ENCODE measurements at places on chromosomes 1 and 21.
A peak's percentile ranks its signal among the peaks of the same experiment; 100 is the strongest.

GRCh38 chr1:54949053-54949452, 31.4 kb upstream of the TMEM61 start:
- DNase-seq: no peak

GRCh38 chr1:182634306-182635072, 30.3 kb upstream of the RGS16 start:
- no peak for DNase-seq

DNA sequence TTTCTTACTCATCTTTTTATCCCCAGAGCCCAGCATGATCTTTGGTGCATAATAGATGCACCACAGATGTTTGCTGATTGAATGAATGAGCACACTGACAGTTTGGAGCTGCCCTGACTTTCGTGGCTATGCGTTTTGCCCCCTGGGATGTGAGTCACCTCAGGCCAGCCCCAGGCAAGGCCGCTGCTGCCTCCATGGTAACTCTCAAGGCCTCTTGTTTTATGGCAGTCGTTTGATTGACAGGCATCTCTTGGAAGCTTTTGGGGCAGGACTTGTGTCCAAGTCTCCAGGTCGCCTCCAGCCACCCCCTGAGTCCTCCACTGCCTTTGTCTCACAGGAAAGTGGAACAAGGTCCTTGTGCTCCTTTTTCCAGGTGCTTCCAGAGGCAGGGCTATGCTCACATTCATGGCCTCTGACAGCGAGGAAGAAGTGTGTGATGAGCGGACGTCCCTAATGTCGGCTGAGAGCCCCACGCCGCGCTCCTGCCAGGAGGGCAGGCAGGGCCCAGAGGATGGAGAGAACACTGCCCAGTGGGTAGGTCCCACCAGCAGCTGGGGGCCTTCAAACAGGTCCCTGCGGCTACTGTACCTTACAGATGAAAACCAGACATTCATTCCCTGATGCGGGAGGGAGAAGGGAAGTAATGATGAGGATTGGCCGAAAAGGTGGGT, 11.2 kb downstream of the PSEN2 start:
- no peak for DNase-seq

- no peak for DNase-seq
Observed at GRCh38 chr21:45735259-45736000, 91.9 kb downstream of the PCBP3 start.

DNA sequence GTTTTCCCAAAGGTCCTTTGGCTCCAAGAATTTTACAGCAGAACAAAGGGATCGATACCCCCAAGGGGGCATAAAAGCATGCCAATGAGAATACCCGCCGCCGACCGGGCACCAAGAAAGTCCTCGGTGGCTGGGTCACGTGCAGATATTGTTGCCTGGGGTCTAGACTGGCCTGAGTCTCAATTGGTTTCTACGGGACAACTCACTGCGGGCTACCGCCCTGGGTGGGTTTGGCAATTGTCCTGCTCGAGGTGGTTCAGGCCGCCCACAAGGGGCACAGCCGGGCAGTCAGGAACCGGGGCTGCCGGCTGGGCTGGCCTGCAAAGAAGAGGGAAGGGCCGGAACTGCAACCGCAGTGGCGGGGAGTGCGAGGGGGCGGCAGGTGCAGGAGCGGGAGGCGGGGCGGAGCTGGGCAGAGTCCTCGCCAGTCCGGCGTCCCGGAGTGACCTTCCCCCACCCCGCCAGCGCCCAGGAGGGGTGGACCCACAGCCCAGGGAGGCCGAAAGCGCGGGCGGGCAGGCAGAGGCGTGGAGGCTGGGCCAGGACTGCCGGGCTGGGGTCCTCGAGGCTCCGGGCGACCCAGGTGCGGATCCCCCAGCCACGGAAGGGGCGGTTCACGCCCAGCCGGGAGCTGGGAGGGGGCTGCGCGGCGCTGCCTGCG, 926 bp upstream of the ATP1B1 start:
- DNase-seq: peak; percentile 38

DNA sequence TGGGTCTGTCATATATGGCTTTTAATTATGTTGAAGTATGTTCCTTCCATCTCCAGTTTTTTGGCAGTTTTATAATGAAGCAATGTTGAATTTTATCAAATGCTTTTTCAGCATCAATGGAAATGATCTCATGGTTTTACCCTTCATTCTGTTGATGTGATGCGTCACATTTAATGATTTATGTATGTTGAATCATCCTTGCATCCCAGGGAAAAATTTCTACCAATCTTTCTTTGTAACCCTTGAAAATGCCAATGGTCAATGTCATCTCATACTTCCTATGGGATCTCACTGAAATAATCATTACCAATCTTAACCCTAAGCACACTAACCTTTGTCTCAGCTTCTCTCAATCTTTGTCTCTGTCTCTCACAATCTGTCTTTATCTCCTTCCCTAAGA, 1004.0 kb downstream of the KCNT2 start:
- no peak for DNase-seq

DNA sequence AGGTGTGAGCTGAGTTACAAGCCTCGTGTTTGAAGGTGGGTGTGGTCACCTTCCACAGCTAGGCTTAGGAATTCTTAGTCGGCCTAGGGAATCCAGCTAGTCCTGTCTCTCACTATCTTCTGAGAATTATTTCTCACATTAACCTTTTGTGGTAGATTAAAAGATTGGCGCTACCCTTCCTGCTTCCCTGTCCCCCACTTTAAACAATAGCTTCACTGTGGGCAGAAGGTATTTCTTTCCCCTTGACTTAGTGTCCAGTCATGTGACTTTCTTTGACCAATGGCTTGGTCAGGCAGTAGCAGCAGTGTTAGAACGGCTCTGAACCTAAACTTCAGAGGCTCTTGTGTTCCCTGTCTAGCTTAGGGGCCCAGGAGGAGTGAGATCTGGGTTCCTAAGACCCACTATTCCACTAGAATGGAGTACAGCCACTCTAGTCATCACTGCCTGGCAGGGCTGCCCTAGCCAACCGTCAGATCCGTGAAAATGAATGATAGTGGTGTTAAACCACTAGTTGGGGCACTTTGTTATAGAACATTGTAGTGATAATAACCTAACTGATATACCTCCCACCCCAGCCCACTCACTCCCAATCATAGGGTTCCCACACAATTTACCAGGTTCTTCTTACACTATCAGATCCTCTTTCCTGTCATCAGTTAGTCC, 13.9 kb upstream of the C1orf141 start:
- no peak for DNase-seq

DNA sequence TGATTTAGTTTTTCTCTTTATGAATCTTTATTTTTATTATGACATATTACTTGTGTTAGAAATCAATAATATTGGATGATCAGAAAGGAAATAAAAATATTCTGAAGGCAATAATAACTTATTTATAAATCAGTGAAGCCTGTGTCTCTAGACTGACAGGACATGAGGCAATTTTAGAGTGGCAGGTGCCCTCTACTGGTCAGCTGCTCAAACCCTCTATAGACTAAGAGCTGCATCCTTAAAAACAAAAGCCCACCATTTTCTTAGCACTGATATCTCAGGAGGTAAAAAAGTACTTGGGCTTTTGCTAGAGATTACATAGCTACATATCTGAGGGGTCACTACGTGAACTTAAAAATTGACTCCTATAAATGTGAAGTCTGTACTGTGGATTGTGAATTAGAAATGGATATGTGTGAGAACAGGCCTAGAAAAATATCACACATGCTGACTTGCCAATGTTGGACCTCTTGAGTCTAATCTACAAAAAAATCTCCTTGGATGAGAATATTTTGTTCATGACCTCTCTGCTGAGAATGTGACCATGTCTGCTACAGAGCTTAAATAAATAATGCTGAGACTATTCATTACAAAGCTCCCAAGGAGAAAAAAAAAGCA, 597.9 kb upstream of the ADAMTS5 start:
- peak; percentile 16 for DNase-seq

GRCh38 chr1:100266741-100267140, 725 bp downstream of the RTCA start:
- no peak for DNase-seq

DNA sequence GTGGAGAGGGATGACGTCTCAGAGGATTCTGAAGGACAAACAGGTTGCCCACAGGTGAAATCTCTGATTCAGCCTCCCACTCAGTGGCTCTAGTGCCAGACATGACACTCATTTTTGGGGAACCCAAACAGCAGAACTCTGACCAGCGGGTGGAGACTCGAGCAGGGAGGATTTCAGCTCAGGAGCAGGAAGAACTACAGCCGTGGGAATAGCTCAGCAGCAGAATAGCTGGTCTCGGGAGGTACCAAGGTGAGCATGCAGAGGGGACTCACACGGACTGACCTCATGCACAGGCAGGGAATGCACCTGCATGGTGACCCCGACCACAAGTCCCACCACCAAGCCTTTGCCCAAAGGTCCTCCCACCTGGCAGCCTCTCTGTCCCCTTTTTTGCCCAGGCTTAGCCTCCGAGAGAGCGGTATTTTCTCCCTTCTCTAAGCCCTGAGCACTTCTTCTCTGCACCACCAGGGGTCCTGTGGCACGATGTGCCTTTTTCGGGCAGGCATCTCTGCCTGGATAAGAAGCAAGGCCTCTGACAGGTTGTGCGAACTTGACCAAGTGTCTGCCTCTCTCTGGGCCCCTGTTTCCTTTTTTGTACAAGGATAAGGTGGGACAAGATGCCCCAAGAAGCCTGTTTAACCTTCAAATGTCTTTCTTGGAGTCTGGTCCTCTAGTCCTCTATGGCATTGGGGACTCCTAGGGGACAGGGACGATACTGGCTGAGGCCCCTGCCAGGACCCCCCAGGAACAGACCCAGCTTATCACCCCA, 8.8 kb upstream of the FGR start:
- peak; percentile 81 for DNase-seq

- no peak for DNase-seq
Observed at GRCh38 chr1:21124846-21125245, 51.9 kb downstream of the EIF4G3 start.

GRCh38 chr1:205907794-205908193, 35.5 kb downstream of the SLC26A9 start:
- DNase-seq: peak; percentile 18

DNA sequence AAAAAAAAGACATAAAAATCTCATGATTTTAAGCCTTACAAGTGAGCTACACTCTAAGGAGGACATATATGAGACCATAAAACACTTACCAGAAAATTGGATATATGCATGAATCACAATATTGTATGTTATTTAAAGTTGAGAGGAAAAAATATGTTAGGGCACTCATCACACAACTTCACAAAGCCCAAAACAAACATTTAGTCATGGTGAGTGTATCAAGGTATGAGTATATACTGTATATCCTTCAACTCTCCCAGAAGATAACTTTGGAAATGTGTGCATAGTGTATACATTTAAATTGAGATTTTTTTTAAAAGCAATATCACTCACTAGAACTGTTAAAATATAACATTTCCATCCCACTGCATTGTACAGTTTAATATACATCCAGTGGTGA, 259.3 kb downstream of the SRGAP2C start:
- DNase-seq: no peak

GRCh38 chr21:28893687-28894086, 99.0 kb downstream of the LTN1 start:
- no peak for DNase-seq

Data from activated naive CD4-positive, alpha-beta T cell treated with anti-CD3 and anti-CD28 coated beads for 36 hours (primary cell).